GM10248 (cell line): ENCODE measurements at places on chromosomes 16 and 17.

- DNase-seq, result peak; percentile 42
Measured at GRCh38 chr17:18326039-18326438, 10.9 kb downstream of the SMCR8 start.

GRCh38 chr16:71536752-71537499 lies 10.7 kb downstream of the CHST4 start:
- no peak for DNase-seq

- no peak for DNase-seq
Measured at GRCh38 chr17:79657036-79657435, 46.2 kb upstream of the RBFOX3 start.

GRCh38 chr16:52572656-52573055 lies 25.7 kb upstream of the TOX3 start:
- no peak for DNase-seq

- no peak for DNase-seq
Measured at GRCh38 chr17:61380836-61381525, 18.7 kb upstream of the TBX2 start.

DNA sequence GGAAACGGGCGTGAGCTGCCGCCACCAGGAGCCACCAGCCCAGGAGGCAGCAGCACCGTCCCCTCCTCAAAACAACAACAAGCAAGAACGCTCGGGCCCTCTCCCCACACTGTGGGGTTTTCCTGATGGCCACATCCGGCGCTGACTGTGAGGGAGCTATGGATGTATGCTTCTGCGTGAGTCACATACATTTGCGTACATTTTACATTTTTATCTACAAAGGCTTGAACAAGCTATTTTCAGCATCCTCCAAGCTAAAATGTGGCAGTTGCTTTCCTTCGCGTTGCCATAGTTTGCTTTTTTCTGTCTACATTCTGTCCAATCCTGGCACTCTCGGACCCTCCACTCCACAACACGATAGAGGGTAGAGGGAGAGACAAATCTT lies 2.0 kb upstream of the ABR start:
- no peak for DNase-seq

GRCh38 chr16:88826070-88826840 lies 14.5 kb upstream of the APRT start:
- no peak for DNase-seq
